ENCODE measurements at places on chromosomes 1 and 21.

DNA sequence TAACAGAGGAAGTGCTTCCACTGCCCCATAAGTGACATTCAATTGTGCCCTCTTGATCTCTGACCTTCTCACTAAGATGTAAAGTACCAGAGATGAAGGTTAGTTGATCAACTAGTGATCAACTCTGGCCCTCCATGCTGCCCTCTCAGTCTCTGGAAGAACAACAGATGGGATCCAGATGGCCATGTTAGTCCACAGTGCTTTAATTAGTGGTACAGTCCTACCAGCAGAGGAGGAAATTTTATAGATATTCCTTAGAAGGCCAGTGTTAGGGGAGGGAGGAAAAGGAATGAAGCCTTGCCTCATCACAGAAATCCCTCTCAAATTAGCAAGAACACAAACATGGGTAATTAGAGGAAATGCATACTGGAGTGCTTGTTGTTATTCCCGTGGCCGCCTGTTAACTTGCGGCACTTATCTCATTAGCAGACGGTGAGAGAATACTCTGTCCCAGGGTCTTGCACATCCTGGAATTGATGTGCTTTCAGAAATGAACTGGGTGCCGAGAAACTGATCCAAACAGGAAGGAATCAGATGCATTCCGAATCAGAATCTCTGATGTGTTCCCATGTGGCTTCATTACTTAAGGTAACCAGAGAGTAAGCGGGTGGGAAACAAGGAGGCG lies 91.1 kb upstream of the RGS4 start:
- DNase-seq, result no peak

GRCh38 chr1:119475866-119476439 lies 31.1 kb upstream of the HSD3B1 start:
- peak; percentile 47 for DNase-seq

DNA sequence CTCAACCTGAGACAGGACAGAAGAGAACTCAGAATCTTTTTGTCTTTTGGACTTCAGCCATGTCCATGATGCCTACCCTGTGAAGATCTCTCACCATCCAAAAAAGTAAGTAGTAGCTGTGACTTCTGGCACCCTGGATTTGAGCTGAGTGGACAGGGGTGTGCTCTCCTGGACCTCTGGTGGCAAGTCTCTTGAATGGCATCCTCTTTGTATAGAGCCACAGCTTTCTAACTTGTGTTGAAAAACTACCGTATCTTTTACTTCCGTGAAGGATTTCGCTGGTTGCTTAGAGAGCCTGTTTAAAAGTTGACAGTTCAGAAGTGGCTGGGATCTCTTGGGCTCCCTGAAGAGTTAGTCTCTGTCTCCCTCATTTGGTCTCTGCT lies 1.8 kb downstream of the MFN2 start:
- no peak for DNase-seq

DNA sequence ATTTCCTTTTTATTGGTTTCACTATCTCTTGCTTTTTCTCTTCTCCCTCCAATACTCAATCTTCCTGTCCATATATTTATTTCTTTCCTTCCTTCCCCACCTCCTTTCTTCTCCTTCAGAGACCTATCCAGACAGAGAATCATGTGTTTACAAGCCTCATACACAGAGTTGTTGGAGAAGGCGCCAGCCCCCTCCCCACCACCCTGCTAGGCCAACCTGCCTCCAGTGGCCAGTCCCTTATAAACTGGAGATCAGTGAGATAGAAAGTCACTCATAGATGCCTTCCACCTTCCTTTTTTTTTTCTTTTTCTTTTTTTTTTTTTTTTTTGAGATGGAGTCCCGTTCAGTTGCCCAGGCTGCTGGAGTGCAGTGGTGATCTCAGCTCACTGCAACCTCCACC lies 53.3 kb downstream of the CD247 start:
- no peak for DNase-seq

DNA sequence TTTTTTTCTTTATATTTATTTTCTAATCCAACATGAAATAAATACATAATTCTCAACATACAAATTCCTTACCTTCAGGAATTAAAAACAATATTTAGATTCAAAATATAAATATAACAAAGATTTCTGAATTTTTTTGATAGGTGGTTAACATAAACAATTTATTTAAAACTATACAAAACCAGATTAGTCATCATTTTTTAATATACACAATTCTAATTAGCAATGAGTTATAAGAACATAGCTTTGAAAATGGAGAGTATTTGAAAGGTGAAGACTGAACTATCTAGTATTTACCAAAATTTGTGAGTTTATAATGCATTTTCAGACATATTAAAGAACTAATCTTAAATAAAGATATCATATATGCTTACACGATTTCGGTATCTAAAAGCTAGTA lies 37.5 kb downstream of the TPR start:
- DNase-seq, result no peak

DNA sequence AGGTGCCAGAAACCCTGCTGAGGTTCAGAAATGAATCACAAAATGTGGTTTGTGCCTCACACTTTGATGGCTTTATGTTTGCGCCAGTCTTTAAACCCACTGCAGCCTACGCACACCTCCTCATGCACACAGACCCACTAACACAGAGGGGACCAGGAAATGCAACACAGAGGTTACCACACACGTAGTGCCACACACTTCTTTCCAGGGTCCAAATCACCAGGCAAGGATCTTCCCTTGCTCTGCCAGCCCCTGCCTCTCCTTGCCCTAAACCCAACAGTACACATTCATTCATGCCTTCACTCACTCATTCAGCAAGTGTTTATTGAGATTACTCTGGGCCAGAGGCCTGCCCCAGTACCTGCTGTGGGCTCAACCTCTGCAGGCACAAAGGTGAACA lies 17.5 kb downstream of the MAB21L3 start:
- no peak for DNase-seq

DNA sequence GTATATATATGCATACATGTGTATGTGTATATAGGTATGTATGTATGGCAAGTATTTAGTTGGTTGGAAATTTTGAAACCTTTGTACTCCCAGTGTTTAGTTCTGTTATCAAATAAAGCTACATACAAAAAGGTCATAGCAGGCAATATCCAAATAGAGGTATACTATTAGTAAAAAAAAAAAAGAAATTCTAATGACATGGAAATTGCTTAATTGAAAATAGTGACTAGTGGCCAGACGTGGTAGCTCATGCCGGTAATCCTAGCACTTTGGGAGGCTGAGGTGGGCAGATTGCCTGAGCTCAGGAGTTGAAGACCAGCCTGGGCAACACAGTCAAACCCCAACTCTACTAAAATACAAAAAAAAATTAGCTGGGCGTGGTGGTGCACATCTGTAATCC lies 351.6 kb upstream of the NR5A2 start:
- no peak for DNase-seq

- DNase-seq, result no peak
Observed at GRCh38 chr1:202165942-202166843, 5.8 kb upstream of the PTPN7 start.

DNA sequence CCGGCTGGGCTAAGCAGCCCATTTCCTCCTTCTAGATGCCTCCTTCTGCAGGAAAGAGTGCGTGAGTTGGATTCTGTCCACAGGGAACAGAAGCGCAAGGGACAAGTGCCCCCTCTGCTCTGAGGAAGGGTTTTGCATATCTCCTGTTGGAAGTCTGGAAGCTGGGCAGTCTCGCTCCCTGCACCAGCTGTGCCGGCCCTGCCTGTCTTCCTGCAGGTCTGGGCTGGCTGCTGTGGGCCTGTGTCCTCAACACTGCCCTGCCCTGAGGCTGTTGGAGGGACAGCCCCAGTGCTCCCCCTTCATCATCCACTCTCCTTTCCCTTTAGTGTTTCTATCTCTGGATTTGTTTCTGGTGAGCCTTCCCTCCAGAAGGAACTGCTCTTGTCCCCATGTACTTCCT lies 21.8 kb downstream of the ADARB1 start:
- DNase-seq, result no peak

DNA sequence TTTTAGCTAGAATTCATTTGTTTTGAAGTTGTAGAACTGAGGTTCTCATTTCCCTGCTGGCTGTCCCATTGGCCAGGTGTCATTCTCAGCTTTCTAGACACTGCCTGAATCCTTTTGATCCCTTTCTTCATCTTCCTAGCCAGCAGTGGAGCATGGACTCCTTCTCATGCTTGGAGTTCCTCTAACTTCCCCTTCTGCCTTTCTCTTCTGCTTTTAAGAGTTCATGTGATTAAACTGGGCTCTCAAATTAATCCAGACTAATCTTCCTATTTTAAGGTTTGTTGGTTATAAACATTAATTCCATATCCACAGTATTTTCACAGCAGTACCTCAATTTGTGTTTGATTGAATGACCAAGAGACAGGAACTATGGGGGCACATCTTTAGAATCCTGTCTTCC lies 52.3 kb downstream of the ADAMTS5 start:
- DNase-seq, result no peak

DNA sequence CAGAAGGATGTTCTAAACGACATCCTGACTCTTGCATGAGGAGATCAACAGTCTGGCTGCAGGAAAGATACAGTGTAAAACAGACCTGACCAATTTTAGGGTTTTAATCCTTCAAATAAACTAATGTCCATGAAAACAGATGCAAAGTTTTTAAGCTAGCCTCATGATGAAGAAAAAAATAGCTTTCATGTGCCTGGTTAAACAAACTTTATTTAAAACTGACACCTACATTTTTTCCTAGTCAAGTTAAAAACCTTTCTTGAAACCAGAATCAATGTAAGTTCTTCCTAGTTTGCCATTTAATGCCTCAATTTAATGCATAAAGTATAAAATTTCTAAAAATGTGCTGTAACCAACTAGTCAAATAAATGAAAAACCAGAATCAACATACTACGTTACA lies 2.9 kb downstream of the WDR26 start:
- DNase-seq, result no peak

GRCh38 chr1:32904797-32905196 lies 3.6 kb upstream of the TMEM54 start:
- no peak for DNase-seq

- DNase-seq, result no peak
Observed at GRCh38 chr1:36842448-36842847, 191.9 kb downstream of the GRIK3 start.

GRCh38 chr21:44613386-44614155 lies 1.7 kb downstream of the KRTAP10-8 start:
- DNase-seq, result no peak

All from renal pelvis (tissue), 12 donors.